PC-3 (cell line): ENCODE measurements at places on chromosomes 6 and 20. TPM values are rescaled to one million over a fixed set of nuclear protein-coding genes. Genes with fewer than 3 reads are reported as not detected.

Gene AVP
- total RNA-seq, result not detected in 2 replicates

Gene MYBL2
- total RNA-seq, result 95.9 and 103 TPM in 2 replicates

Gene ZNF311
- 0.04 and 0.40 TPM in 2 replicates for total RNA-seq

Gene NEDD9
- total RNA-seq, result 12.1 and 13.9 TPM in 2 replicates

- DNase-seq, result no peak
- no peak overlapping the region for H3K4me3 ChIP-seq
- H3K27ac ChIP-seq, result no peak overlapping the region
- no peaks in the 10 kb centered on the region for H3K4me1 ChIP-seq
- H3K36me3 ChIP-seq, result no peaks in the 10 kb centered on the region
Observed at GRCh38 chr6:26088344-26088743, 1.1 kb downstream of the HFE start.

- peaks cover 12% of the 10 kb centered on the region for H3K36me3 ChIP-seq
- H3K4me3 ChIP-seq, result peak overlapping the region; percentile 44; the same call in 1 of the 2 replicates
- H3K4me1 ChIP-seq, result peaks cover 36% of the 10 kb centered on the region
Observed at GRCh38 chr6:36682328-36683144, 4.0 kb downstream of the CDKN1A start.

GRCh38 chr6:113433335-113433991 lies 423.7 kb upstream of the MARCKS start:
- H3K4me3 ChIP-seq, result no peak overlapping the region
- no peaks in the 10 kb centered on the region for H3K36me3 ChIP-seq
- peaks cover 12% of the 10 kb centered on the region; the same call in 1 of the 2 replicates for H3K4me1 ChIP-seq
- H3K27ac ChIP-seq, result no peak overlapping the region

DNA sequence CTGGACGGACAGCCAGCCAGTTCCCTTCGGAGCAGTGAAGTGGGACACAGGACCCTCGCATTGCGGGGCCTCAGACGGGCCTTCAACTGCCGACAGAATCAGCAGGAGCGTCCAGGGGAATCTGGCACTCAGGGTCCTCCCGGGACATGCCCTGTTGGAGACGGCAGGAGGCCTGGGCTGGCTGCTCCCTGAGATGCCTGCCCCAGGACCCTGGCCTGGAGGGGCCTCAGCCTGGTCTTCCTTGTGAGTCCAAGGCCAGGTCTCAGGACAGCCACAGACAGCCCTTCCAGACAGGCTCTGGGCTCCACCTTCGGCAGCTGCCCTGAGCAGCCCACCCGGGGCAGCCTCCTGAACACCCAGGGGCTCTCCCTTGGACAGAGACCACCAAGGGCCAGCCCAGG lies 14.6 kb upstream of the HELZ2 start:
- no peak overlapping the region for H3K27ac ChIP-seq
- no peak for DNase-seq
- no peaks in the 10 kb centered on the region for H3K4me1 ChIP-seq
- no peaks in the 10 kb centered on the region; the same call in none of the 2 replicates for H3K36me3 ChIP-seq
- no peaks in the 10 kb centered on the region for H3K27me3 ChIP-seq
- no peak overlapping the region for H3K4me3 ChIP-seq

- DNase-seq, result no peak
- no peaks in the 10 kb centered on the region for H3K36me3 ChIP-seq
- no peaks in the 10 kb centered on the region for H3K27me3 ChIP-seq
Observed at GRCh38 chr6:86535100-86535499, 402.2 kb upstream of the HTR1E start.

DNA sequence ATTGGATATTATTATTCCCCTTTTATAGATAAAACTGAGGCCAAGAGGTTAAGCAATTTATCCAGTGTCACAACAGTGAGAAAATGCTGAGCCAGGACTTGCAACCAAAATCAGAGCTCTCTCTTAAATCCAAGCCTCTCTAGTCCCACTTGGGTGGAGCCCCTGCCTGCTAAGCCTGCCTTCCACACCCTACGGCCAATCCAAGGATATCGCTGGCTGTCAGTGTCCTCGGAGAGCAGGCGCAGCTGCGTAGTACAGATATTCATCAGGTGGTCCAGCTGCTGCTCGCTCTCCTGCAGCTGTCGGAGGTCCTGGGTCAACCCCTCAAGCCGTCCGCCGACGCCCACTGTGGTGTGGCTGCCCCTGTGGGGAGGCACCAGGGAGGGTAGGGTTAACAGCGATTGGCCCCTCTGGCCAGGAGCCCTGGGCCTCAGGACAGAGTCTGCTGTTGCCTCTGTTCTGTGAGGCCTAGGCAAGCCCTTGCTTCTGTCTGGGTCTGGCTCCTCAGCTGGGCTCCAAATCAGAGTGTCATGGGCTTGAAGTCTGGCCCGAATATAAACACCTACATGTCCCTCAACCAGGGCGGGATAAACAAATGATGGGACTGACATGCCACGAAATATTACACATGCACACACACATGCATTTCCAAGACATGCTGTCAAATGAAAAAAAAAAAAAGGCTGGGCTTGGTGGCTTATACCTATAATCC lies 3.9 kb upstream of the NECAB3 start:
- no peak overlapping the region for H3K4me3 ChIP-seq
- H3K27me3 ChIP-seq, result no peaks in the 10 kb centered on the region
- DNase-seq, result no peak
- H3K36me3 ChIP-seq, result peaks cover 4% of the 10 kb centered on the region

- H3K36me3 ChIP-seq, result no peaks in the 10 kb centered on the region
- H3K27me3 ChIP-seq, result no peaks in the 10 kb centered on the region
- H3K4me3 ChIP-seq, result no peak overlapping the region
- no peak for DNase-seq
- H3K27ac ChIP-seq, result no peak overlapping the region
- no peaks in the 10 kb centered on the region for H3K4me1 ChIP-seq
Observed at GRCh38 chr6:146146836-146147235, 118.0 kb downstream of the GRM1 start.

DNA sequence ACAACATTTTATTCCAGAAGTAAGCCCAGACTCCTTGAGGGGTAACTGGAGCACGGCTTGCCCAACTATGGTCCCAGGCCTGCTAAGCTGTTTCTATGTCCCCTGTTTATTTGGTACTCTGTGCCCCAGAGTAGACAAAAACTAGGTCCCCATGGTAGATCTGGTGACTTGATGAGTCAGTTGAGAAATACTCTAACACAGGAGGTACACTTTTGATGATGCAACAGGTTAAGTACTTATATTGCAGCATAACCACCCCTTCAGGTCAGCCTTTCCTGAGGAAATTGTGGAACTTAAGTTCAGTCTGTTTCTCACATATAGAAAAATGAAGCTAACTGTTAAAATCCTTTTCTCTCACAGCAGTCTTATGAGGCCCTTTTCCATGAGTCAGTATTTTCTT lies 19.6 kb downstream of the TTPAL start:
- H3K4me1 ChIP-seq, result peaks cover 50% of the 10 kb centered on the region
- H3K27me3 ChIP-seq, result no peaks in the 10 kb centered on the region
- DNase-seq, result peak; percentile 88
- H3K4me3 ChIP-seq, result peak overlapping the region; percentile 1; the same call in 1 of the 2 replicates
- H3K27ac ChIP-seq, result peak overlapping the region; percentile 96

- no peaks in the 10 kb centered on the region for H3K36me3 ChIP-seq
- H3K4me1 ChIP-seq, result peaks cover 23% of the 10 kb centered on the region
- H3K27me3 ChIP-seq, result no peaks in the 10 kb centered on the region
- peak; percentile 30 for DNase-seq
- no peak overlapping the region for H3K27ac ChIP-seq
Observed at GRCh38 chr6:153084393-153084792, 46.7 kb downstream of the RGS17 start.

DNA sequence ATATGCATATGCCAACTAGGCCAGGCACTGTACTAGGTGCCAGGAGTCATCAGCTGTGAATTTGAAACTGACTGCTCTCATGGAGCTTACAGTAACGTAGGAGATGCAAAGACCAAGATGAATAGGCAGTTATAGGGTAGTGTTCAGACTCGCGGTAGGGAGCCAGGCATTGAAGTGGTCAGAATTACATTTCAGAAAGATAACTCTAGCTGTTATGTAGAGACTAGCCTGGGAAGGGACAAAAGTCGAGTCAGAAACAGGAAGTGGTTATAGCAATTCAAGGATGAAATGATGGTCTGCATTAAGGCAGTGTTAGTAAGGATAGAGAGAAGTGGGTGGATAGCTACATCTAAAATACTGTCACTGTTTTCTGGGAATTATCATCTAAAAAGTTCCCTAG lies 56.6 kb downstream of the PCMT1 start:
- no peak overlapping the region for H3K27ac ChIP-seq
- no peak for DNase-seq
- H3K4me1 ChIP-seq, result no peaks in the 10 kb centered on the region

DNA sequence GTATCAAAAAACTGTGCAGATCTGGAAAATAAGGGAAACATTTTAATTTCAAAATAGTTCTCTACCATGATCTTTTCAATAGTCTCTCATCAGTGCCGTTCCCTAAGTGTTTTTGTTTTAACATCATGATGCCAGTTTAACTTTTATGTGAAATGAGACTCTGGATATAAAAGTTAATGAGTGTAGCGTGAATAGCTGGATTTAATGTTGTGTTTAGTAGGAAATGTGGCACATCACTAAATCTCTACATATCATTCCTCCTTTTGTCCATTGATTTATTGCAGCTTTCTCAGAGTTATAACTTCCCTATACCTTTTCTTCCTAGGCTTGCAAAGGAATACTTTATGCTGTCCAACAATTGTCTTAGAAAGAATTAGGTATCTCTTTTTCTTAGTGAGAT lies 81.4 kb upstream of the SCGN start:
- H3K4me1 ChIP-seq, result no peaks in the 10 kb centered on the region; the same call in 1 of the 2 replicates
- DNase-seq, result no peak
- H3K27ac ChIP-seq, result no peak overlapping the region
- H3K27me3 ChIP-seq, result no peaks in the 10 kb centered on the region
- H3K4me3 ChIP-seq, result no peak overlapping the region

- no peaks in the 10 kb centered on the region for H3K27me3 ChIP-seq
- DNase-seq, result no peak
- no peaks in the 10 kb centered on the region for H3K4me1 ChIP-seq
- H3K36me3 ChIP-seq, result no peaks in the 10 kb centered on the region
Observed at GRCh38 chr6:130780122-130780521, 47.1 kb upstream of the SMLR1 start.
